ENCODE measurements at places on chromosomes 16 and 17.

DNA sequence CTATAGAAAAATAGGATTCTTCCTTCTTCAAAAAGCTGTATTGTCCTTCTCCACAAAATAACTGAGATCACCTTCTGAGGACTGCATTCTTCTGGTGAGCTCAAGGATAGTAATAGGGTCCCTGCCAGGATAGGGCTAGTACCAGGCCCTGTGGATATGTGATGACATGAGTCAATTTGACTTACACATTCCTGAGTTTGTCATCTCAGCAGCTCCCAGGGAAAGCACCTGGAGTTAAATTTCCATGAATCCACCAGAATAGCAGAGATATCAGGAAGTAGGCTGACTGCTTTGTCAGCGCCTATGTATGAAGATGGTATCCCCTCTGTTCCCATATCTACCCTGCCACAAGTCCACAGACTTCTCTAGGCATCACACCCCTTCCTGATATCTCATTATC, 225.8 kb downstream of the PMP22 start:
- DNase-seq = no peak

DNA sequence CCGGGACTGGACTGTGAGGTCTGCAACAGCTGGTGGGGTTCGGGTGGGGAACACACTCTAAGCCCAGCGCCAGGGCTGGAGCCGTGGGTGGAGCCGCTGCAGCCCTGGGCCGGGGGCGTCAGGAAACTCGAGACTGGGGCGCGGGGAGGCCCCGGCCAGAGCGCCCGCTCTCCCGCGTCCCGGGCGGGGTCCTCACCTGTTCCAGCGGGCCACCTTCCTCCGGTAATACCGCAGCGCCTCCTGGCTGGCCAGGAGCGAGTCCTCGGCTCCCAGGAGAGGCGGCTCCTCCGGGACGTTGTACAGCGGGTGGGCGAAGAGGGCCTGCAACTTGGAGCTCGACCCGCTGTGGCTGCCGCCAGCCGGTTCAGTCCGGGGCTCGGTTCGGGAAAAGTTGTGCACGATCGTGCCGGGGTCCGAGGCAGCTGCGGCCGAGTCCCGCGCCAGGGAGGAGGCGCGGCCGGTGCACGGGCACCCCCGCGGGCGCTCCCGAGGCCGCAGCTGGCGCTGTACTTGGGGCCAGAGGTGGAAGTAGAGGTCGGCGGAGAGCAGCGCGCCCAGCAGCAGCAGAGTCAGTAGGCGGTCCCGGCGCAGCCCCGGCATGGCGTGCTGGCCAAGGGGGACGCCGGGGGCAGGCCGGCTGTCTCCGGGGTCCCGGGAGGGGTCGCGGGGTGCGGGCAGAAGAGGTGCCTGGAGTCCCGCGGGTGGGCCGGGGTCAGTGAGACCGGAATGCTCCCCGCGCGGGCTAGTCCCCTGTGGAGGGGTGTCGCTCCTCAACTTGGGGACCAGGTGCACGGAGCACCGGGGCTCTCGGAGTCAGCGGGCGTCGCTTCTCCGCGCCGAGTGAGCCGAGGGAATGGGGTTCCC, 868 bp downstream of the FAM20A start:
- DNase-seq = no peak

GRCh38 chr17:76517638-76518038, 16.4 kb upstream of the RHBDF2 start:
- peak; percentile 69 for DNase-seq

DNA sequence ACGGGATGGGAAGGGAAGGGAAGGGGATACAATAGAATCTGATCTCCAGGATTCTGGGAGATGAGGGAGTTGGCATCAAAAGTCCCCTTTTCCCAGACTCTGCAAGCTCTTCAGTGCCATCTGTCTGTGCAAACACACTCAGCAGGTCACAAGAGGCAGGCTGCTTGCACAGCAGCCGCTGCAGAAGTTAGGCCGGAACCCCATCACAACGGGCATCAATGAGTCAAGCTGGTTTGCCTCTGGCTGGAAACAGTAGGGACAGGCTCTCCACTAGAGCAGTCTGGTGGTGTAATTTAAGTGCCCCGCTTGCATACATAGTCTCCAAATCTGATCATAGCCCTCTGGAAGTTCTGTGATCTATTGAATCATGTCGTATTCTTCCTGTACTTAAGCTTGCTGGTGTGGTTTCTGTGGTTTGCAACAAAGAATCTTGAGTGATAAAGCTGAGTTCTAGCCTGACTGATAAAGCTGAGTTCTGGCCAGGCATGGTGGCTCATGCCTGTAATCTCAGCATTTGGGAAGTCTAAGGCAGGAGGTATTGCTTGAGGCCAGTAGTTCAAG, 33.7 kb upstream of the KDM8 start:
- peak; percentile 18 for DNase-seq

GRCh38 chr17:14922411-14922810, 342.7 kb downstream of the PMP22 start:
- no peak for DNase-seq

GRCh38 chr16:79537584-79537983, 63.0 kb downstream of the MAF start:
- no peak for DNase-seq

GRCh38 chr17:1186214-1186820, 6.5 kb upstream of the ABR start:
- DNase-seq = peak; percentile 54

- DNase-seq = no peak
Observed at GRCh38 chr16:1189455-1189854, 35.6 kb downstream of the TPSG1 start.

- peak; percentile 94 for DNase-seq
Observed at GRCh38 chr17:2406903-2407790, 6.3 kb upstream of the MNT start.

DNA sequence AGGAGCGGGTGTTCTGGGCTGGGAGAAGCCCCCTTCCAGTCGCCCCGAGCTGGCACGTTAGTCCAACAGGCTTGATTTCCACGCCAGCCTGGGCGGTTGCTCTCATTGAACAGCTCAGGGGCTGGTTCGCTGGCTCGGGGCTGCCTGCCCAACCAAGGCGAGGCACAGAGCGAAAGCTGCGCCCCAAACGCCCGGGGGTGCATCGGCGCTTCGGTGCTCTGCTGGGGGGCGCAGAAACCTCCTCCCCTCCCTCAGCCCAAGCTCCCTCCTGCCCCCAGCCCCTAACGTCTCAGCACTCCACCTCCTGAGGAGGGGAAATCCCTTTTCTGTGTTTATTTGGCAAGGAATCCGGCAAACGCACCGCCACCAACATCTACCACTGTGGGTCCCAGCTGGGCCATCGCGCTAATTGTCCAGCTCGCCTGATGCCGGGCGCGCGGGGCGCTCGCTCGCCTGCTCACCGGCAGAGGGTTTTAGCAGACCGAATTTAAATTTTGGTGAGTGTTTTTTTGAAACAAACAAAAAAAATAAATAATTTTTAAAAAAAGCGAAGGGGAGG, 29.5 kb upstream of the RBFOX1 start:
- no peak for DNase-seq

- DNase-seq = no peak
Observed at GRCh38 chr17:10059684-10060211, 138.7 kb downstream of the GAS7 start.
